ENCODE measurements at places on chromosomes 1 and 21.

DNA sequence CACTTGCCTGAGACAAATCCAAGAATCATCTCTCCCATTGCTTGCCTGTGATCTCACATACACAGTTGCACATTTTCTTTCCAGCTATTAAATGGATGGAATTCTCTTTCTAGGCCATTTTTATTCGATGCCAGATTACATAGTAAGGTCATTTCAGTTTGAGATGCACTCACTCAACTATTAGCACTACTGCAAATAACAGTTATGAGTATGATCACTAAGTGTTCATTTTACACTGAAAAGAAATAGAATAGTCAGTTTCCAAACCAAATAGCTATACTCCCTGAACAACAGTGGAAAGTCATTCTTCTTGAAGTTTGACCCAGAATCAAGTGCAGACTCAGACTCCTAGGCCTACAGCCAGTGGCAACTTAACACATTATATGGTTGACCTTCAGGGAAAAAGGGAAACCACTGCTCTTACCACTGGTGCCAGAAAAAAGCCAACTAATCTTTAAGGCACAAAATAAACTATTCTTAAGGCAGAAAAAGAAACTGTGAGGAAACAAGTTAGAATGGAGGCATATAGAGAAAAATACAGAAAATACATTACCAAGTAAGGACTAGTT, 31.5 kb downstream of the WNT2B start:
- no peak for DNase-seq

GRCh38 chr1:67740543-67740942, 55.5 kb downstream of the GADD45A start:
- DNase-seq, result no peak

GRCh38 chr1:30315185-30315960, 408.0 kb downstream of the MATN1 start:
- DNase-seq, result no peak

DNA sequence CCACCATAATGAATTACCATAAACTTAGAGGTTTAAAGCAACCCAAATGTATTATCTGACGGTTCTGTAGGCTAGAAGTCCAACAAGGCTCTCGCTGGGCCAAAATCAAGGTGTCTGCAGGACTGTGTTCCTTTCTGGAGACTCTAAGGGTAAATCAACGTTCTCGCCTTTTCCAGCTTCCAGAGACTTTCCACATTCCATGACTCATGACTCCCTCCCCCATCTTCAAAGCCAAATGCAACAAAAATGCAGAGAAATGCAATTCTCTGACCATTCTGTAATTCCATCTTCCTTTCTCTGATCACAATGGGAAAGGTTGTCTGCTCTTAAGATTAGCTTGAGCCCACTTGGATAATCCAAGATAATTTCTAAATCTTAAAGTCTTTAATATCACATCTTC, 287.1 kb downstream of the LTN1 start:
- no peak for DNase-seq

DNA sequence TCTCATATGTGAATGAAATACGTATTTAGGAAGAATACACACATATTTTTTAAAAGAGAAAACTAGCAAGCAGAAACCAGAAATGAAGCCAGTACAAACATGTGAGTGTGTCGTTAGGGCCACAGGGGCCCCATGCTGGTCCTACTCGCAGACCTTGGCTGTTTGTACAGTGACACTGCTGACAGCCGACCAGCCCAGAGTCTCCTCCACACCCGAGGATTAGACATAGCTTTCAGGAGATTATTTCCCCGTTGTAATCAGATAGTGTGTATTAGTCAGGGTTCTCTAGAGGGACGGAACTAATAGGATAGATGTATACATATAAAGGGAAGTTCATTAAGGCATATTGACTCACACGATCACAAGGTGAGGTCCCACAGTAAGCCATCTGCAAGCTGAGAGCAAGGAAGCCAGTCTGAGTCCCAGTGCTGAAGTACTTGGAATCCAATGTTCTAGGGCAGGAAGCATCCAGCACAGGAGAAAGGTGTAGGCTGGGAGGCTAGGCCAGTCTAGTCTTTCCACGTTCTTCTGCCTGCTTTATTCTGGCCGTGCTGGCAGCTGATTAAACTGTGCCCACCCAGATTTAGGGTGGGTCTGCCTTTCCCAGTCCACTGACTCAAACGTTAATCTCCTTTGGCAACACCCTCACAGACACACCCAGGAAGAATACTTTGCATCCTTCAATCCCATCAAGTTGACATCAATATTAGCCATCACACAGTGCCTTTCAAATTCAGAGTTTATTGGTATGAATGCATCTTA, 51.2 kb downstream of the DIP2A start:
- no peak for DNase-seq
